ENCODE measurements at places on chromosomes 3 and 15.

- no peak for DNase-seq
Measured at GRCh38 chr3:110332629-110333028, 739.0 kb upstream of the NECTIN3 start.

DNA sequence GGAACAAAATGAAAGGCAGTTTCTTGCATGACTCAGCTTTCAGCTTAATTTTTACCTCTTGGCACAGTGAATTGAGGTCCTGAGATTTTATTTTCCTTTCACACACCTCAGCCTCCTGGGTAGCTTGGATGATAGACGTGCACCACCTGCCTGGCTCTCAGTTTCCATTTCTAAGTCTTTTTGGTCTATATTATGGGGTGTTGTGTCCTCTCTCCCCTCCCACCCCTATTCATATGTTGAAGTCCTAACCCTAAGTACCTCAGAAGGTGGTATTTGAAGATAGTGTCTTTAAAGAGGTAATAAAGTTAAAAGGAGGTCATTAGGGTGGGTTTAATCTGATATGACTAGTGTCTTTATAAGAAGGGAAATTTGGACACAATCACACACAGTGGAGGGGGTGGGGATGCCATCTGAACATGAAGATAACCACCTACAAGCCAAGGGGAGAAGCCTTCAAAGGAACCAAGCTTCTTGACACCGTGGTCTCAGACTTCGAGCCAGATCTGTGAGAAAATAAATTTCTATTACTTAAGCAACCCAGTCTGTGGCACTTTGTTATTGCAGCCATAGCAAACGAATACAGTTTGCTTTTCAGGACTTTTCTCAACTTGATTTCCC lies 85.2 kb downstream of the STRIT1 start:
- DNase-seq = no peak

DNA sequence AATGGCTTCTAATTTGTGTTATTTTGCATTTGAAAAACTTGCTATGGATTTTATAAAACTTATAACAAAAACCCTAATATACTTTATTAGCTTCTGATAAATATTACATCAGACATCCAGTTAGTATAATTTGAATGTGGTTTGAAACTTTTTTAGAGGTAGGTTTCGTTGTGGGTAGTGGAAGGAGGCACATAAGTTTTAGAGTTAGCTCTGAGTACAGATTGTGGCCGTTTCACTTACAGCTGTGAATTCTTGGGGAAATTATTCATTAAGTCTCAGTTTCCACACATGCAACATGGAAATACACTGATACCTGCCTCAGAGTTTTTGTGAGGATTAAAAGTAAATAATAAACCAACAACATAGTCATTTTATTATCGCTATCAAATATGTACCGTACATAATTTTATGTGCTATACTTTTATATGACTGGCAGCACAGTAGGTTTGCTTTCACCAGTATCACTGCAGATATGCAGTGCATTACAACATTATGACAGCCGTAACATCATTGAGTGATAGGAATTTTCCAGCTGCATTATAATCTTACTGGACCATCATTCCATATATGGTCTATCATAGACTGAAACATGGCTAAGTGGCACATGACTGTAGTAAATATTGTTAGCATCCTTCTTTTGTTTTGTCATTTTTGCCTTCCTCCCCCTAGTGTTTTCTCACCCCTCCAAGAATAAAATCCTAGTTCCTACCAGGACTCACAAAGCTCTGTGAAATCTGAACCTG lies 175.6 kb downstream of the AKAP13 start:
- DNase-seq = no peak

DNA sequence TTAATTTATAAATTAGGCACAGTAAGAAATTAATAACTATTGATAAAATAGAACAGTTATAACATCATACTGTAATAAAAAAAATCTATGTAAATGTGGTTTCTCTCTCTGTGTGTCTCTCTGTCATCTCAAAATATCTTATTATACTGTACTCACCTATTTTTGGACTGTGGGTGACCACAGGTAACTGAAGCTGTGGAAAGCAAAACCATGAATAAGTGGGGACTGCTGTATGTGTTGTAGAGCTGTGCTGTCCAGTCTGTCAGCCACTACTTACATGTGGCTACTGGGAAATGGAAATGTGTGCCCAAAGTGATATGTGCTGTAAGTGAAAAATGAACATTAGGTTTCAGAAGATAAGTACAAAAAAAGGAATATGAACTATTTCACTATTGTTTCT lies 145.5 kb downstream of the CNTN4 start:
- no peak for DNase-seq

Data from stimulated activated CD4-positive, alpha-beta T cell treated with anti-CD3 and anti-CD28 coated beads, Interleukin-1b, Interleukin-23, amount 100 ng/mL, for 1 hour (primary cell).